ENCODE measurements at places on chromosomes 1 and 21. TPM values are rescaled to one million over a fixed set of nuclear protein-coding genes. Genes with fewer than 3 reads are reported as not detected.

GRCh38 chr21:46091631-46092025, 6.3 kb upstream of the COL6A2 start:
- no peak for DNase-seq

DNA sequence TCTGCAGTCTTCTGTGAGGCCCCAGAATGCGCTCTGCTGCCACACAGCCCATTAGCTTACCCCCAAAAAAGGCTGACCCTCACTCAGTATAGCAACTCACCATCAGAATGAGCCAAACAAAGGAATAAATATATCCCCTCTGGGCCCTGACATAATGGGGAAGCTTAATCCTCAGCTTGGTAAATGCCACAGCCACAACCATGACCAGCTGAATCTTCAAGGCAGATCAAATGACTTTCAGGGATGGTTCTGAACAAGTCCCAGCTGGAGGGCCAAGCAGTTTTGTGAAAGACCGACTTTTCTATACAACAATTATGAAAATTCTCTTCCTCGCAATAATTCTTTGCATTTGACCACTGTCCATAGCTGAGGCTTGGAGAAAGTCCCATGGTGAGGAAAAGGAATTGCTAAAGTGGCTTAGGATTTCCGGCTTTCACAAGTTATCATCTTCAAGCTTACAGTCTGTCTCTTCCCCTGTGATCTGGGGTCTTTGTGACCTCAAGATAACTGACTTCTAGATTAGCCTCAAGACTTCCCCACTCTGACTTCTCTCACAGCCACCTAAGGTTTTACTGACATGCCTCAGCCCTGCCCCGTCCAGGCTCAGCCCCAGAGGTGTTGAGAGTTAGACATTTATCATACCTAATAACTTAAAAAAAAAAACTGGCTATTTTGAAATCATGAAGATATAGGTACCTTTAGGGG, 47.8 kb upstream of the PBX1 start:
- no peak for DNase-seq

DNA sequence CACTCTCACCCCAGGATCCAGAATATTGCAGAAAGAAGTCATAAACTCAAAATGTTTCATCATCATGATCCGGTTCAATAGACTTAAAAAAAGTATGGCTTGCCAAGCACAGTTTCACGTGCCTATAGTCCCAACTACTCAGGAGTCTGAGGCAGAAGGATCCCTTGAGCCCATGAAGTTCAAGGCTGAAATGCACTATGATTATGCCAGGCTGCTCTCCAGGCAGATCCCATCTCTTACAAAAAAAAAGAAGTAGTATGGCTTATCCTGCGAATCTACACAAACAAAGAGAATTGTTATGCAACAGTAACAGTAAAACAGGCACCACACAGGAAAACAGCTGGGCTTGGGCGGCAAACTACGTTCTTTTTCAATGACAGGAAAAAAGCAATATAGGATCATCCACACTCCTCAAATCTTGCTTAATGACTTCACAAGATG, 76.2 kb downstream of the EIF4G3 start:
- no peak for DNase-seq

The BRDT gene
- total RNA-seq: not detected

Measured in hepatocyte (in vitro differentiated cells).